ENCODE measurements at places on chromosomes 13 and 19.
A peak's percentile ranks its signal among the peaks of the same experiment; 100 is the strongest.

GRCh38 chr13:89852570-89852969, 1494.9 kb upstream of the MIR17HG start:
- DNase-seq = no peak

DNA sequence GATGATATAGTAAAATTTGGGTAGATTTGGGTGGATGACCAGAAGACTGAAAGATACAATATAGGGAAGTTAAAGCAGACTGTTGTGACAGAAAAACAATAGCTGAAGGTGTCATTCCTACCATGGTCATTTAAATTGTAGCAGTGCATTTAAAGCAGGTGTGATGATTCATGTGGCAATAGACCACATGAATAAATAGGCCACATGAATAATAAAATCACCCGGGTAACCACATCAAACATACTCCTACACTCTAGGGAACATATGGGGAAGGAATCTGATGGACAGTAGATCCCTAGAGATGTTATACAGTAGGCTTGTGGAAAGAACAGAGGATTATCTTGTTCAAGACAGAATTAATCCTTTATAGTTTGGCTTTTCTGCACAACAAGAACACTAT, 392.6 kb downstream of the SLITRK5 start:
- DNase-seq = no peak

- DNase-seq = no peak
Measured at GRCh38 chr13:26401578-26402021, 147.7 kb downstream of the CDK8 start.

- DNase-seq = no peak
Measured at GRCh38 chr19:56840451-56841192, at the start of the genes PEG3 and ZIM2. Gene PEG3 (minus strand): TSS chr19:56840726. CDS start chr19:56824655, 16,071 bp downstream. Gene ZIM2 (minus strand): TSS chr19:56840726. CDS start chr19:56824277, 16,449 bp downstream.

- DNase-seq = no peak
Measured at GRCh38 chr19:47172666-47173455, 42.2 kb downstream of the SAE1 start.

GRCh38 chr19:12834976-12835757, 788 bp upstream of the RTBDN start:
- DNase-seq = no peak

DNA sequence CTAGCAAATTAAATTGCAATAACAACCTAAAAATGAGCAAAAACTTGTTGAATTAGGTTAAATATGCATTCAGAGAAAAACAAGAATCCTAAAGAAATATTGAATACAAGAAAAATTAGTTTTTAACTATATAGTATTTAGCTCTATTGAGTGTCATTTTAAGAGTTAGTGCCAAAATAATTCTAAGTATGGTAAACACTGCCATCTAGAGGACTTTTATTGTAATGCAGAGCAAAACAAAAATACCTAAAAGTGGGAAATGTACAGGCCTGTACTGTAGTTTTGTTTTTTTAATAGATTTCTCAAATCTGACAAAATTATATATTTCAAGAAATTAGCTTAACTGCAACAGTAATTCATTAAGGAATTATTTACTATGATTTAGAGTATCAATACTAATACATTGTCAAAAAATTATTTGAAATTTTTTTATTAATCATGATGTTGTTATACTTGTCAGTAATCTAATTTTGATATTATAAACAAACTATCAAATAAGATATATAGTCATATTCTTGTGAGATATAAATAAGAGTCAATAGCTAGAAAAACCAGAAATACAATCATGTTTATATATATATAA, 8.2 kb upstream of the PCDH9 start:
- DNase-seq = no peak

DNA sequence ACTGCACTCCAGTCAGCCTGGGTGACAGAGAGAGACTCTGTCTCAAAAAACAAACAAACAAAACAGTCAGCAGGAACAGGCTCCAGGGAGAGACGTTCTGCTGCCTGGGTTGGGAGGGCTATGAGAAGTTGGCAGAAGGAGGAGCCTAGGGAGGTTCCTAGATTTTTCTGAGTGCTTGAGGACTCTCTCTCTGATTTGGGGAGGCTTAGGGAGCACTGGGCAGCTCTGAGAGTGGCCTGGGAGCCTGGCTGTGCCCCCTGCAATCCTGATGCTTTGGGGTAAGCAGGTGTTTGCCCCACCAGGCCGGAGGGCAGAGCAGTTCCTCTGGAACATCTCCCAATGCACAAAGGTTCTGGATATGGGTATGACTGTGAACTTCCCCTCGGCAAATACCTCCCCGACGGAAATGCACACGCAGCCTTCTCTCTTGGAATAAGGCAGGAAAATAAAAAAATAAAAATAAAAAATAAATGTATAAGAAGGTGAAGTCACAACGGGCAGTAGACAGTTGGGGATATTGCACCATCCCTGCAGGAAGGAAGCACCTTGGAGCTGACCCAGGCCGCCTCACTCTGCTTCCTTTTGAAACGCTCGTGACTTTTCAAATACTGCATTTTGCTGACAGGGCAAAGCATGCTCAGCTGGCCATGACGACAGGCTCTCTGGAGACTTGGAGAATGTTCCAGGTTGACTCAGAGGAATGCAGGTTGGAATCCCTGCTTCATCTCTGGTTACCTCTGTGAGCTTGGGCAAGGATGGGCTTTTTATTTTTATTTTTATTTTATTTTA, 26.5 kb upstream of the HOMER3 start:
- peak; percentile 79 for DNase-seq

- no peak for DNase-seq
Measured at GRCh38 chr13:43574605-43575004, 212.2 kb downstream of the ENOX1 start.

- no peak for DNase-seq
Measured at GRCh38 chr19:14519860-14520407, 1.7 kb upstream of the DNAJB1 start.

- DNase-seq = no peak
Measured at GRCh38 chr13:112456138-112457056, 80.2 kb downstream of the SPACA7 start.

- no peak for DNase-seq
Measured at GRCh38 chr13:43880214-43880855, 631 bp downstream of the LACC1 start.

DNA sequence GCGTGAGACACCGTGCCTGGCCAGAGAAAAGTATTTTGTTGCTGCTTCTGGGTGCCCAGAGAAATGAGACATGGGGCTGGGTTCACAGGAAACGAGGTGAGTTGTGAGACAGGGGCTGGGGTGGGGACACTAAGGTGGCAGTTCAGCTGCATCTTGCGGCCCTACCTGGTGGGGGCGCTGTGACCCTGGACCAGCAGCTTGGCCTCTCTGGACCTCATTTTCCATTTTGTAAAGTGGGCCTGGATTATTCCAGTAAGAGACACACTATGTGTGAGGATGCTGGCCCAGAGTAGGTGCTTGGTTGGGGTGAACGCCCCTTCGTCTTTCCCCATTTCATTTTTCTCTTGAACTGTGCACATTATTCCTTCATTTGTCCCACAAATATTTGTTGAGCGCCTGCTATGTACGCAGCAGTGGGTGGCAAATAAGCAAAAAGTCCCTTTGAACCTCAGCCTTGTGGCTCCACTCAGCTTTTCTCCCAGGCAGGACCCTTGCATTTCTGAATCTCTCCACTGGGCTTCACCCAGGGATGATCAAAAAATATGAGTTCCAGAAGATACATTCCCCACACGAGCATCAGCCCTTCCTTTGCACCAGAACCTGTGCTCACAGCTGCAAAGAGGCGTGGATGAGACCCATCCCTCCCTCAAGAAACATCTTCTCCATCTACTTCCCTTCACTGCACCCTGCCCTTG, 26.6 kb upstream of the OR10H1 start:
- DNase-seq = no peak

DNA sequence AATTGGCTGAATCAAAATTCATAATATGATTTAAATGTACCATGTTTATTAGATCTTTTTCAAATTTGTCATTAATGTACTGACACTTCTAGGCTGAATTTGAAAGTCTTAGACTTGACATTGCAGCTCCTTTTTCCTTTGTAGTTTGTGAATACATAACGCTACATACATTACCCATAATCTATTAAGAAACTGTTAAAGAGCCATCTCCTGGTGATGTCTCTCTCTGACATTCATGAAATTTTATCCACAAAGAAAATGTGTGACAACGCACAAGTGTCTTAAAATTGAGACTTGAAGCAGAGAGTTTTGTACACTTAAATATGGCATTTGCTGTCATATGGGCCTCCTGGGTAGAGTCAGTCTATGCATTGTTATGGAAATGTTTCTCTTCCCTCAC, 320.2 kb upstream of the ARGLU1 start:
- DNase-seq = no peak

DNA sequence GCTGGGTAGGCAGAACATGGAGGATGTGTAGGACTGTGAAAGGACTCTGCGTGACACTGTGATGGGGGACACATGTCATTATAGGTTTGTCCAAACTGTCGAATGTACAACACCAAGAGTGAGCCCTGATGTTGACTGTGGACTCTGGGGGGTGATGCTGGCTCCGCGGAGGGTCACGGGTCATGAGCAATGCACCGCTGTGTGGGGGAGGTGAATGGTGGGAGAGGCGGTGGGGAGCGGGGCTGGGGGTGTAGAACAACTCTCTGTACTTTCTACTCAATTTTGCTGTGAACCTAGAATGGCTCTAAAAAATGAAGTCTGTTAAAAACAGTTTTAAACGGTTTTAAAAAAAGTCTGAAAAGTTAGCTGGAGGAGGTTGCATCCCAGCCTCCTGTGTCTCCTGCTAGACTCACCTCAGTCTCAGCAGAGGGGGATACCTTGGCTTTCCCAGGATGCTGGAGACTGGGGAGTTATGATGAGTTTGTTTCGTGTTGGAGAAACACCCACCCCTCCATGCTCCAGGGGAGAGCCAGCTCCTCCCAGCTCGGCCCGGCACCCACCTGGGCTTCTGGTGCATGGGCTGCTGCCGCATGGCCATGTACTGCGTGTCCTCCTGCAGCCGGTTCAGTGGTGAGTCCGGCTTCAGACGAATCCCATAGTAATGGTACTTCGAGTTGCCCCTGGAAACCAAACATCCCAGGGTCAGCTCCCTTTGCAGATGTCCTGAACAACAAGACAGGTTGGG, 34.7 kb upstream of the RANBP3 start:
- no peak for DNase-seq

GRCh38 chr13:22118158-22118557, 447.3 kb downstream of the FGF9 start:
- DNase-seq = no peak

DNA sequence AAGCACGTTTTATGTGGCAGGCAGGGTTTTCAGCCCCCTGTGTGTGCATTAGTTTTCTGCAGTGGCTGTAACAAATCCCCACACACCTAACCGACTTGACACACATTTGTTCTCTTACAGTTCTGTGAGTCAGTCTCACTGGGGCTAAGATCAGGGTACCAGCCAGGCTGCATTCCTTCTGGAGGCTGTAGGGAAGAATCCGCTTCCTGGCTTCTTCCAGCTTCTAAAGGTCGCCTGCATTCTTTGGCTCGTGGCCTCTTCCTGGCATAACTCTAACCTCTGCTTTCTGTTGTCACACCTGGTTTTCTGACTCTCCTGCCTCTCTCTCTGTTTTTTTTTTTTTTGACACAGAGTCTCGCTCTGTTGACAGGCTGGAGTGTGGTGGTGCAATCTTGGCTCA, 6.4 kb downstream of the ELSPBP1 start:
- no peak for DNase-seq

DNA sequence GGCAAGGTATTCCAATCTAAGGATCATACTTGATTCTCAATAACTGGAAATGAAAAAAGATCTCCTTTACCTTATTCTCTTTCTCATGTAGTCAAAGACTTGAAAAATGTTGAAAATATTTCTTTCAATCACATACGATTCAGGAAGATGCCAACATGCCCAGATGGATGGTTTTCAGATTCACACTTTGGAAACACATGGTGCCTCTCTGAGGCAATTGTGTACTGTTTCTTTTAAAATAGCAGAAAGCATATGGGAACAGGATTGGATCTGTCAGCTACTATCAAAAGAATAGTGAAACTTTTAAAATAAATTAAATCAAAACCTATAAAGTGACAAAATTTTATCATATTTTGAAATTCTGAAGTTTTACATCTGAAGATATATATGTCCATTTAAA, 222.4 kb downstream of the SPRY2 start:
- no peak for DNase-seq

- peak; percentile 29 for DNase-seq
Measured at GRCh38 chr13:30394751-30395191, 27.5 kb upstream of the UBE2L5 start.

DNA sequence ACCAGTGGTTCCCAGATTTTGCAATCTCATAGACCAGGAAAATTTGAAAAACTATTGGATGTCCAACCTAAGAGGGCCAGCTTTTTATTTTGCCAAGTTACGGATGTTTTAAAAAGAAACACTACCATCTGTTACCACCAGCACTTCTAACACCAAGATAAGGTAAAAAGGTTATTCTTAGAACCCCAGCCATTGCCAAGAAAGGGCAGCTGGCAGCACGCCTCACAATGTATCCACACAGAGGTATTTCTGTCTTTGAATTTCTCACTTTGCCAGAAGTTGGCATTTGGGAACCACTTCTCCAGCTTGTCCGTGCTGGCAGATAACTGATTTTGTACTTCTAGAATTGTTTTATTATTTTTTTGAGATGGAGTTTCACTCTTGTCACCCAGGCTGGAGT, 28.7 kb downstream of the CAPN12 start:
- no peak for DNase-seq

DNA sequence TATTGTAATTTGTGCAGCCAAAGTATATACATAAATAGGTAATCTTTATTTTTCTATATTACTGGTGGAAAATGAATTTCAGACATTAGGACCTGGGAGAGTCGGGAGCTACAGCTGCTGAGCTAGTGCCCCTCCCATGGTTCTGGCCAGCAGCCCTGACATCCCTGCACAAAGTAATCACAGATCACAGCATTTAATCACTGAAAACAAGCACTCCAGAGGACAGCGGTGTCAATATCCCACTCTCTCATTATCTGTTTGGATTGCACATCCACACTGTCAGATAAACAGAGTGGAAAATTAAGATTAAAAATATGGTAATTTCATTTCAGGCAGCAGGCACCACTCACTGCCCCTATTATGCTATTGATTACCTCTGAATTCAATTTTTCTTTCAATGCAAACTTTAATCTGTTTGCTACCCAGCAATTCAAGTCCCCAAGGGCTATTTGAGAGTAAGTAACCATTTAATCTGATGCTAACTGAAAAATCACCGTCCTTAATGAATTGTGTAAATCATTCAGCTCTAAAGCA, 254.1 kb upstream of the SOX21 start:
- no peak for DNase-seq

DNA sequence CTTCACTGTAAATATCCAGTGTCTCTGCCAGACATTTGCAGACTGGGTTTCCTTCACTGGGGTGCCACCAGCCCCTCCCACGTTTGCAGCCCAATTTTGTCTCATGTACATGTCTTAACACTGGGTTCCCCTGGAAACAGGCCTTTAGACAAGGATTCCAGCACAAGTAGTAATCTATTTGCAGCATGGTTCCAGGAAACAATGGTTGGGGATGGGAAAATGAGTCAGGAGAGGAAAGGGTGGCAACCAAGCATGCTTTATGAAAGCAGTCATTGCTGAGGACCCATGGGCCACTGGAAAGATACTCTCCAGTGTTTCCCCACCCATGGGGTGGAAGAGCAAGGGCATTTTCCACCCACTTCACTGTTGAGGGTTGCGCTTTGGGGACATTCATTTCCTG, 53.6 kb upstream of the FARP1 start:
- DNase-seq = no peak

All from hematopoietic multipotent progenitor cell (in vitro differentiated cells).